ENCODE measurements at places on chromosomes 1 and 21. TPM values are rescaled to one million over a fixed set of nuclear protein-coding genes. Genes with fewer than 3 reads are reported as not detected.

The TTC39A gene
- 2.9 TPM for total RNA-seq

The PTPRC gene
- total RNA-seq = not detected

The TRAF3IP3 gene
- total RNA-seq = not detected

The ST6GALNAC5 gene
- 0.11 TPM for total RNA-seq

The SERINC2 gene
- total RNA-seq = 29.7 TPM

All from A549 treated with AZD2906 at 1 μM for 4 hours (cell line).